ENCODE measurements at places on chromosomes 2 and 18.

GRCh38 chr2:196592911-196593881, 46.3 kb upstream of the CCDC150 start:
- DNase-seq, result no peak

DNA sequence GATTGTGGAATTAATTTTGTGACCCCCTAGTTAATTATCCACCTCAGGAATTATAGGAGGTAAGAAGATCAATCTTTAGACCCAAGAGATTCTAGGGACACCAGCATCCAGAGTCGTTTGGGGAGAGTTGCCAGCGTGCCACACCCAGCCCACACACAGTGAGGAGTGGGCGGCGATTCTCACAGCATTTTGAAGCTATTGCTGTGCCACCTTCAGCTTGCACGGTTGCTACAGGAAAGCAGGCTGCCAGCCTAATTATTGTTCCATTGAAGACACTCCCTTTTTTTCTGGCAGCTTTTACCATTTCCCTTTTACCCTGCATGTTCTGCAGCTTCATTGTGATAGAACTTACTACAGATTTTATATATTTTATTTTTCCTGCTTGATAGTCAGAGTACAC, 13.1 kb upstream of the MYL12A start:
- no peak for DNase-seq

GRCh38 chr2:119487434-119488244, 36.6 kb downstream of the SCTR start:
- DNase-seq, result no peak

DNA sequence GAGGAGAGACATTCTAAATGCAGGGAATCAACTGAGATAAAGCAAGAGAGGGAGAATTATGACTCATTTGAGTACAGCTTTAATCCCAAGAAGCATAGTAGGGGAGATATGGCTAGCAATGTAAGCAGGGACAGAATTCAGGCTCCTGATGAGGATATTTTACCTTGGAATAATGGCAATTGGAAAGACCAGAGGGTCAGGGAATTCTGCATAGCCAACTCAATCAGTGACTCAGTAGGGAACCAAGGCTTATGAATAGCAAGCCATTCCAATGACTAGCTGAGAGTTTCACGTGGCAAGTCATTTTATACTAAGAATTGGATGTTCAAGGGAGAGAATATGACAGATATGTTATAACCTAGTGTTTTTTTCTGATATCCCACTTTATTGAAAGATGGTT, 563.8 kb upstream of the NETO1 start:
- no peak for DNase-seq

DNA sequence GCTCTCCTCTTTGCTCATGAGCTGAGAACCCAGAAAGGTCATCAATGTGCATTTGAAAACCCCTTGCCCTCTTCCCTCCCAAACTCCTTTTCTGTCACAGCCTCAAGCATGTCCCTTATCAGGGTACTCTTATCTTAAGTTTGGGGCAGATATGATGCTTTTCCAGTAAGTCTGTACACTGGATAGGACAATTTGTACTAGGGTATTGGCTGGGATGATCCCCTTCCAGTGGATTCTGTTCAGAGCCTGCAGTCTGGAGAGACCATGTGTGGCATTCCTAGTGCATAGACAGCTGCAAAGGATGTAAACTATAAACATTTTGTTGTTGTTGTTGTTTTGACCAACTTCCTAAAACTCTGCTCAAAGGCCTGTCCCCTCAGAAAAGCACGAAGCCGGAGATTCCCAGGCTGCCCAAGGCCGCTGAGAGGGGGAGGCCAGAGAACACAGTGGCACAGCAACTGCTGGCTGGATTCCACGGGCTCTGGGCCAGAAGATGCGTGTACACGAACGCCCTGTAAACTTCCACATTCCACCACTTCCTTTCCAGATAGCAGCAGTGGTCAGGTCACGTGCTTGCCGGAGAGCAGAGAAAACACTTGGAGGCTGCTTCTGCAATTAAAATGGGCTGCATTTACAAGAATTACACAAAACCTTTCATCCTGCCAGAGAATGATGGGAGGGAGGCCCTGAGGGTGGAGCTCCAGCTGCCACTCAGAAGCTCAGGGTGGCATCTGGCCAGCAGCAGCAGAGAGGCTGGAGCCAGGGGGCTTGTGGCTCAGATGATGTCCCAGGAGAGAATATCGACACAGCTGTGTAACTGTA, 42.1 kb downstream of the BMP10 start:
- peak; percentile 35 for DNase-seq

DNA sequence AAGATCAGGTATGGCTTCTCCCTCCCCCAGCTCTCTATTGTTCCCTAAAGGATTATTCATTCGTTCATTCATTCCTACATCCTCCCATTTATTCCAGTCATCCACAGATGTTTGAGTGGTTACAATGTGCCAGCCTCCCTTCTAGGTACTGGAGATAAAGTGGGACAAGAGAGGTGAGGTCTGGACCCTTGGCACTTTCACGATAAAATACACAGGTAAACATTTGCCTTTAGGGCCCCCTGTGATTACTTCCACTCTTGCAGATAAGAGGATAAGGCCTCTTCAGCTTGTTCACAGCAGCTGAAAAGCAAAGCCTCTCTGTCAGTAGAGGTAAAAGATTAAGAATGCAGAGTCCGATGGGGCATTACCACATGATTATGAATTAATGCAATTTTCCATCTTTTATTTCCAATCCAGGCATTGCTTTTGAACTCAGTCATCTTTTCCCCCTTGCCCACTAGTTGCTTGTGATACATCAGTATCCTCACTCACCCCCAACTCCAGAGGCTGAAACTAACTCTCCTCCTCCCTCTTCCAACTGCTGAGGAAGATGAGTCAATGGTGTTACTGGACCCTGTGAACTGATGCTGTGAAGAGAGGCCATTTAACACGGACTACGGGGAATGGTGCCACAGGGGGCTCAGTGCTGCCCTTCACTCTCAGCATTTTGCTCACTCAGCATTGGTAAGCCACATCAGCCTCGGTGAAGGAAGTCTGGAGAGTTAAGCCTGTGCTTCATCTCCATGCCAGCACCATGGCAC, 1.1 kb upstream of the DPP4 start:
- DNase-seq, result no peak

DNA sequence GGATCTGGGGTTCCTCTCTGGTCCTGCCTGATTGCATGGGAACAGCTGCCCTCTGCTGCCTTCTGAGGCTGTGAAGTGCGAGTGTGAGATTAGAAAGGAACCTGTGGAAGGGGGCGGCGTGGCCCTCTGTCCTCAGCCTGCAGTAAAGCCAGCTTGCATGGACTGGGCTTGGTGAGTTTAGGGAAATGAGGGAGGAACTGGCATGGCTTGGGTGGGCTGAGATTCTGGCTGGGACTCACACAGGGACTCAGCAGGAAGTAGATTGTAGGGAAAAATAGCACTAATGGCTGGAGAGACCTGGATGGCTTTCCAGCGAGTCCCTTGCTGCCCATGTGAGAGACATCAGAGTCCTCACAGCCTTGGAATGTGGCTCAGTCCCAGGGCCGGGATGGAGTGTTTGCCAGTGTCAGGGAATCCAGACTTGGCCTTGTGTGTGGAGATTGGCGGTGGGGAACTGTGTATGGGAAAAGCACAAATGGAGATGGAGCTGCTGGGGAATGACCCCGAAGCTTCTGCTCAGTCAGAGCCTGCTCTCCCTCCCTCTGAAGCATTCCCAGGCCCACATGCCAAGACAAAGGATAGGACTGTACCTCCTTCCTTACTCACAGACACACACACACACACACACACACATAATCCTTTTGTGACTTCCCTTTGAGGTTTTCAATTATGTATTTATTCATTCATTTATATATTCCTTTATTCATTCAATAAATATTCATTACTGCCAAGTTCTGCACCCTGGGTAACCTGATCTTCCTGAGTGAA, 115.4 kb downstream of the ACAA2 start:
- no peak for DNase-seq

DNA sequence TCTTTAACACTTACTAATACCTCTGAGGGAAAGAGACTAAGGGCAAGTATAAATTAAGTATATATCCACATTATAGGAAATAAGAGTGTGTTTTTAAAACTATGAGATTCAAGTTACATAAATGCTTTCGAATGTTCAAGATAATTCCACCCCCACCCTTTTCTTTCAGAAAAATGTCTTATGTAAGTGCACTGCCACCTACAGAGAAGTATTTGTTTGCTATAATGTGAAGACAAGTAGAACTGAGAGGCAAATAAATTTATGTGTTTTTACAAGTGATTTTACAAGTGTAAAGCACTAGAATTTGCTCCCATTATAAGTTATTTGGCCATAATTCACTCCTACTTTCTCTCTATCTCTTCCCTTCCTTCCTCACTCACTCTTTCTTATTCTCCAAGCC, 99.9 kb upstream of the CRACDL start:
- no peak for DNase-seq

- DNase-seq, result no peak
Measured at GRCh38 chr2:95007822-95008221, 17.7 kb upstream of the MAL start.

- DNase-seq, result no peak
Measured at GRCh38 chr2:44045061-44045460, 49.3 kb upstream of the LRPPRC start.

- no peak for DNase-seq
Measured at GRCh38 chr2:24833821-24834732, 40.9 kb downstream of the CENPO start.

GRCh38 chr2:239470151-239470900, 69.5 kb upstream of the HDAC4 start:
- no peak for DNase-seq

DNA sequence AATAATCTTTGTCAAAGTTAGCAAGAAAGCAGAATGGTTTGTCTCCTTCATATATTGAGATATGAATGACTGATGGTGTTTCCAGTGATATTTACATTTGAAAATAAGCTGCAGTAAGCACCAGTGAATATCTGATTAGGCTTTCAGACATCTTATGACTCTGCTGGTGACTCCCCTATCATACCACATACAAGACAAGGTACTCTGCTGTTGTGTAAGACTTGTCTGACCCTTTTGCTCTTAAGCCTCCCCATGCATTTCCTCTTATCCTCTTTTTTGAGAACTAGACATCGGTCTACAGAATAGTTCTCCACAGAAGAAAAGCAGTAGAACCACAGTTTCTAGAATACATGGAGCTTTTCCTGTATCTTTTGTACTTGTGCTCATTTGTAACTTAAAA, 9.3 kb downstream of the POLI start:
- DNase-seq, result no peak

GRCh38 chr2:1746174-1747064, 2.1 kb upstream of the PXDN start:
- DNase-seq, result no peak

DNA sequence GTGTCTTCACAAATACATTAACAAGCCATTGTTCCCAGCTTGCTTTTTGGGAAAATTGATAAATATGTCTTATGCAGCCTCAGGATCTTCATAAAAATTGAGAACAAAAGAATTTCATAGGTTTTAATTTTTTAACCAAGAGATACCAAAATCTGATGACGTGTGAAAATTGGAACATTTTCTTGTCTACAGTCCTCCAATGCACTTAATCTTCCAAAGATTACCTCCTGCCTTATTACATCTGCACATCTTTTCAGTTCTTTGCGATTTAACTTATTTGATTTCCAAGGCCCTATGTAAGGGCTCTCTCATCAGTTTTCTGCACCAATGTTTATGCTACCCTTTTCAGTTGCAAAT, 3.1 kb downstream of the MRPL35 start:
- DNase-seq, result no peak

GRCh38 chr18:62179213-62179612, 7.6 kb downstream of the PIGN start:
- no peak for DNase-seq

DNA sequence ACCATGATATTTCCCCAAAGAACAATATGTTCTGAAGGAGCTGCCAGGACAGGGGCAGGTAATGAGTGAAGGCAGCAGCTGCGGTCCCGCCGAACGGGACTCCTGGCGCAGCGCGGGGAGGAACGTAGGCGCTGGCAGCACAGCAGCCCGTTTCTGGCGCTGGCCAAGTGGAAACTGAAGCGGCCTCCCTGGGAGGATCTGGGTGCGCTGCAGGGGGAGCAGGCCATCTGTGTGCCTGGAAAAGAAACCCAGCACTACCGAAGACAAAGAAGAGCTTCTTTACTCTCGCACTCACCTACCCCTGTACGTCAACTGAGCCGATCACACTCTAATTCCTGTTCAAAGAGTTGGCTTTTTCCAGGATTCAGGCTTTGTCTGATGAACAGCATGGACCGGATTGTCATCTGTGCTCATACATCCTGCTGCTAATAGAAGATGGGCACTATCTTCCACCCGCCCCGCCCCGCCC, 11.8 kb downstream of the G6PC2 start:
- DNase-seq, result no peak

GRCh38 chr2:69997015-69997830, 35.8 kb upstream of the ASPRV1 start:
- DNase-seq, result no peak

GRCh38 chr2:105737980-105738657, 6.6 kb upstream of the NCK2 start:
- no peak for DNase-seq

DNA sequence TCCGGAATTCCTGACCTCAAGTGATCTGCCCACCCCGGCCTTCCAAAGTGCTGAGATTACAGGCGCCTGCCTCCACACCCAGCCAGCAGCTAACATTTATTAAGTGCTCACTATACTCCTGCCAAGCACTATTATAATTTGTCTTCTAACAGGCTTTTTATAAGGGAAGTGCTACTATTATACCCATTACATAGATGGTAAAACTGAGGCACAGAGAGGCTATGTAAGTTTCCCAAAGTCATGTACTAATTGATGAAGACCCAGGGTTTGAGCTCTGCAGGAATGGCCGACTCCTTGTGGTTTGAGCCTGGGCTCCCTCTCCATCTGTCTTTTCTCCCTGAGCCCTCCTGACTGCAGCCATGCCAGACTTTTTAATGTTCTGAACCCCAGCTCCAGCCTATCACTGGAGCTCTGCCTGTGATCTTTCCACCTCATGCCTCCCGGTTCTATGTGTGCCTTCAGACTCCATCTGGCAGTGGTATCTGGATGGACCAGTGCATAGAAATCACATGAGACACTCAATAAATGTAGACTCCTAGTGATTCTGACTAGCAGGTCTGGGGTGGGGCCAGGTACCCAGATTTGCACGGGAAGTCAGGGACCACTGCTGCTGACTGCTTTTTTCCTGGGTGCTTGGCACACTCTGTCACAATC, 197.1 kb downstream of the NEDD4L start:
- no peak for DNase-seq

DNA sequence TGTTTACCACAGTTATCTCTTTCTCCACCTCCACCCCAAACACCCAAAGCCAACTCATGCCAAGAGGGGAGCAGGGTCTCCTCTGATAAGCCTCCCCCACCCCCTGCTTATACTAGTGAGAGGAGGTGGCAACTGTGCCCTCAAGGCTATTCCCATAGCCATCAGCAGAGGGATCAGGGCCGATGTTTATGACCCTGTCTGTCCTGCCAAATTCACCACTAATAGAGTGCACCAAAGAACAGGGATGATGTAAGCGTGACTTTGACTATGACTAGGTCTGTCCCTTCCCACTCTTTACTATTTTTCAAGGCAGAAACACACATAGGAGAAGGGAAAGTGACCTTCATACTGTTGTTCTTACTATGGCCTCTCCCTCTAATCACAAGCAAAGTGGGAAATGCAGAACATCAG, 74.6 kb downstream of the CLHC1 start:
- no peak for DNase-seq

GRCh38 chr2:38653715-38654527, 12.0 kb upstream of the GALM start:
- DNase-seq, result peak; percentile 53

All from stimulated activated CD8-positive, alpha-beta memory T cell treated with anti-CD3 and anti-CD28 coated beads, Interleukin-15, amount 100 ng/mL, for 48 hours (primary cell).